Thoracic aorta (tissue), 2 donors: ENCODE measurements at places on chromosomes 2 and 18. TPM values are rescaled to one million over a fixed set of nuclear protein-coding genes. Genes with fewer than 3 reads are reported as not detected.

The CABYR gene
- total RNA-seq, result 1.8 TPM

The FAM168B gene
- 156 TPM for total RNA-seq

The LRATD1 gene
- total RNA-seq, result 6.6 TPM

The RAB6C gene
- total RNA-seq, result not detected

The CCL20 gene
- total RNA-seq, result not detected

The ARHGAP25 gene
- total RNA-seq, result 14.5 TPM

The DPYSL5 gene
- total RNA-seq, result not detected

The SNORC gene
- total RNA-seq, result 0.63 TPM

The FAM161A gene
- 13.8 TPM for total RNA-seq

The PTMA gene
- total RNA-seq, result 700 TPM

The CPLX4 gene
- total RNA-seq, result not detected

GRCh38 chr2:375270-375955 lies 87.5 kb upstream of the ALKAL2 start:
- DNase-seq, result no peak

- no peak for DNase-seq
These were observed 85.2 kb downstream of the PRELID3A start for GRCh38 chr18:12492907-12493306.

DNA sequence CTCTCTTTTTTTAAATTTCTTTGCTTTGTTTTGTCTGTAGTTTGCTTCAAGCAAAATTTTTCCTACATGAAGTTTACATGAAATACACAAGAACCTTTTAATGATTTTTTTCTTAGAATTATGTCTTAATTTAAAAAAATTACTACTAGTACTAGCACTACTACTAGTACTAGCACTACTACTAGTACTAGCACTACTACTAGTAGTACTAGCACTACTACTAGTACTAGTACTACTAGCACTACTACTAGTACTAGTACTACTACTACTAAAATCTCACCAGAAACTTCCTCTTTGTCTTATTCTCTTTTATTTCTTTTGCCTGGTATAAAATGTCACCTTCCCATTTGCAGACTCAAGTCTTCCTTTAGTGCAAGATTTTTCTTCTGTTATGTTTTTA lies 71.1 kb downstream of the PTH2R start:
- DNase-seq, result no peak

DNA sequence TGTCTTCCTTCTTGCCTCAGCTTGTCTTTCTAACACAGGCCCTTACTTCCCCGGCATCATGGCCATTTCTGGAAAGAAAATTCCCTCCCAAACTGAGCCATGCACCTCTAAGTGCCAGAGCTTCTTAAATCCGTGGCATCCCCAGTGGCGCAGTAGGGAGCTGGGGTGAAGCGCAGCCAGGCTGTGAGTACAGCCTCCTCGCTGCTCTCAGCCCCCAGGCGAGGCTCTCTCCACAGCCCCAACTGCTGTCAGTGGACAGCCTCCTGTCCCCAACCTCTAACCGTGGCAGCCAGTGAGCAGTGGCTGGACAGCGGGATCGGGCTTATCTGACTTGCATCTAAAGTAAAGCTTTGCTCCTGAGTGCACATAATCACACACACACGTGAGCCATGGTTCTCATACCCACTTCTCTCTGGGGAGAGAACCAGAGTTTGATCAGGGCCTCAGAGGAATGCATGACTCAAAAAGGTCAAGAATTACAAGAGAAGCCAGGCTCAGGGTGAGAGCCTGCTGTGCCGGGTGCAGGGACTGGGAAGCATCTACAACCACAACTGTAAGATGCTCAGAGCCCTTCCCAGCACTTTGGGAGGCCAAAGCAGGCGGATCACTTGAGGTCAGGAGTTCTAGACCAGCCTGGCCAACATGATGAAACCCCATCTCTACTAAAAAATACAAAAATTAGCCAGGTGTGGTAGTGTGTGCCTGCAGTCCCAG lies 50.7 kb downstream of the SFXN5 start:
- no peak for DNase-seq

GRCh38 chr2:37984589-37984988 lies 59.5 kb downstream of the RMDN2 start:
- DNase-seq, result no peak

- DNase-seq, result no peak
These were observed 44.2 kb upstream of the TBR1 start for GRCh38 chr2:161371869-161372268.

- no peak for DNase-seq
These were observed 17.8 kb downstream of the HPCAL1 start for GRCh38 chr2:10320575-10320931.

DNA sequence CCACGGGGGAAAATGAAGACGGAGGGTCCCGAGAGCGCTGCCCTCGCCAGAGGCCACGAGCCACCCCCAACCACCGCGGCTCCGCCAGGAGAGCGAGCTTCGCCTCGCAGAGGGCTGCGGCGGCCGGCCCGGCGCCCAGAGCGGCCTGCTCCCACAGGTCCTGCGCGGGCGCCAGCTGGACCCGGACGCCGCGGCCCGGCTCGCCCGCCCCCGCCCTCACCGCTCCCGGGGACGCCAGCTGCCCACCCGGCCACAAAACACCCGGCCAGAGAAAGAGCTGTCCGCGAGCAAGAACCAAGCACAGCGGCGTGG lies 709 bp downstream of the PTPN2 start:
- DNase-seq, result no peak

- no peak for DNase-seq
These were observed 149.0 kb downstream of the IKZF2 start for GRCh38 chr2:213002383-213002782.

DNA sequence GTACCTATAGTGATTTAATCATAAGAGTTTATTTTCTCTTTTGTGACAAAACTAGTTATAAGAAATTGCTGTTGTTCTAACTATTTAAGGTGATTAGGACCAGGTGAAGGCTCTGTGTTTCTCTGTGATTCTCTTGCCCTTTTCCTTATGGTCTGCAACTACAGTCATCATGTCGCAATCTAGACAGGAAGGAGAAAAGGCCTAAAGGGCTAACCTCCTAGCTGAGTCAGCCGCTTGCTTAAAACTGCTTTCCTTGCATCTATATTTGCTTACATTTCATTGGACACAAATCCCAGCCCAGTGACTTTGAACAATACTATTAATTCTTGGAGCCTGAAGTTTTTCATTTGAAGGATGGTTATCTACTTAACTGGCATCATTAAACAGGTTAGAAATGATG lies 93.1 kb downstream of the PIK3C3 start:
- no peak for DNase-seq

DNA sequence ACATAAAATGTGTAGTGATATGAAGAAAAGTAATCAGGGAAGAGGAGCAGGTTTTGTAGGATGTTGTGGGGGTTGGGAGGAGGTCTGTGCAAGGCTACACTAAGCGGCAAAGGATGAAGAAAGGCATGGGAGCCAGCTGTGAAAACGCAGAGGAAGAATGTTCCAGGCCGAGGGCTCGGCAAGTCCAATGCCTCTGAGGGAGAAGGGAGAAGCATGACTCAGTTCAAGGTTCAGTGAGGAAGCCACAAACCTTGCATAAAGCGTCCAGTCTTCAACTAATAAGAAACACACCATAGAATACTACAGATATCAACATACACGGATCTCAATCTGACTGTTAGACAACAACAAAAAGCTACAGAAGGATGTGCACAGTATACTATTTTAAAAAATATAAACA lies 16.2 kb downstream of the EPB41L3 start:
- DNase-seq, result no peak

- DNase-seq, result no peak
These were observed 14.4 kb upstream of the STON1 start for GRCh38 chr2:48515513-48515985.

DNA sequence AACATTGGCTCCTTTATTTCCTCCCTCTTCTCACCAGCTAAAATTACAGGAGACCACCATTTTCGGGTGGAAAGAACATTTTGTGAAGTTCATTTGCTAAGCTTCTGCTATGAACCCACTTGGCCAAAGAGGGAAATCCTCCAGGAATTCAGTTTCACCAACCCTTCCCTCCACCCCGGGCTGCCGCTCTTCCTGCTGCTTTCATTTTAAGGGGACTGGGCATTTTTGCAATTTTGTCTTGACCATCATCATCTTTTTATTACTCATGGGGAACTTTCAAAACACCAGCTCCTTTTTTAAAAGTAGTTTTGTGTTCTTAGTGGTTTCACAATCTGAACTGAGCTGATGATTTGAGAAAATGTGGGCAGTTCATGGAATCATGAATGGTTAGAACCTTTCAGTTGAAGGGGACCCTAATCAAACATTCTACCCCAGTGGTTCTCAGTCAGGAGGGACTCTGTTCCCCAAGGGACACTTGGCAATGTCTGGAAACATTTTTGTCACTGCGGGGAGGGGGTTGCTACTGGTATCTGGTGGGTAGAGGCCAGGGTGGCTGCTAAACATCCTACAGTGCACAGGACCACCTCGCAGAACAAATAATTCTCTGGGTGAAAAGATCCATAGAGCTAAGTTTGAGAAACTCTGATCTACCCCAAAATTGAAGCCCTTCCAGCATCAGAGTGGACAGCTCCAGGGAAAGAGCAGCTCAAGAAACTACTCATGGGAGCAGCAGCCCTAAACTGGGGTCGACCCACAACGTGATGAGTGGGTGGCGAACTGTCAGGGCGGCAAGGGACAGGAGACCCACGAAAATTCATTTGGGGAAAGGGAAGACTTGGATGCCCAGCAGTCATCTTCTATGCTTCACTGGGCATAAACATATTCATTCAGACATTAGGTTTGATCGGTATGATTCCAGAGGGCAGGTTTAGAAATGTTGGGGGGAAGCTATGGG lies 92.9 kb downstream of the ACKR3 start:
- no peak for DNase-seq

GRCh38 chr2:24613154-24613814 lies 122.2 kb downstream of the NCOA1 start:
- DNase-seq, result no peak

GRCh38 chr18:31343454-31343853 lies 25.5 kb downstream of the DSG1 start:
- DNase-seq, result no peak

GRCh38 chr2:222806526-222807137 lies 54.2 kb upstream of the ACSL3 start:
- no peak for DNase-seq

GRCh38 chr2:138421315-138421970 lies 80.1 kb upstream of the SPOPL start:
- no peak for DNase-seq

- DNase-seq, result no peak
These were observed 29.1 kb downstream of the TMEM131 start for GRCh38 chr2:97966545-97967215.

DNA sequence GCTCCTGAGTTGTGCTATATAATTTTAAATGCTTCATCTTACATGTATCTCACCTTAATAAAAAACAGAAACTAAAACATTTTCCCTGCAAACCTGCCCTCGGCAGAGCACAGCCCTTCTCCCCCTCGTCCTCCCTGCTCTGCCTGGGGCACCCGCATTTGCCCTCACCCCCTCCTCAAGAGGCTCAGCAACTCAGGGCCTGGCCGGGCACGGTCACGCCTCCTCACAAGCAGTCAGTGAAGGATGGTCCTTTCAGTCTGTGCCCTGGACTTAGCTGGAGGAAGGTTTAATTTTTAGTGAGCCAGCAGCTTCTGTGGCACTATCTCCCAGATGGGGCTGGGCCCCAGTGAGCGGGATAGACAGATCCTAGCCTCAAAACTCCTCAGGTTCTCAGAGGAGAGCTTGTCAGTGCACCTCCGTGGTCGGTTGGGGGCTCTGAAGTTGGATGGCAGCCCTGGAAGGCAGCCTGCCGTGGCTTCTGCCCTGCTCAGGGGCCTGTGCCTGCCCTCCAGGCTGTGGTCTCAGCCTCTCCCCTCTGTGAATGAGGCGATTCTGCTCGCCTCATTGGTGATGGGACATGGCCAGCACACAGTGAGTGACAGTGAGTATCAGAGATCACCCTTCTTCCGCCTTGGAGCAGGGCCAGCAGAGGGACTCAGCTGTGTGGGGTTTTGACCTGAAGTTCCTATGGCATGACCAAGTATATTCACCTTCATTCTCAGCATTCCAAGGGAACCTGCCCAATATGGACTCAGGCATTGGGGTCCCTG lies 56.3 kb upstream of the AFF3 start:
- no peak for DNase-seq

DNA sequence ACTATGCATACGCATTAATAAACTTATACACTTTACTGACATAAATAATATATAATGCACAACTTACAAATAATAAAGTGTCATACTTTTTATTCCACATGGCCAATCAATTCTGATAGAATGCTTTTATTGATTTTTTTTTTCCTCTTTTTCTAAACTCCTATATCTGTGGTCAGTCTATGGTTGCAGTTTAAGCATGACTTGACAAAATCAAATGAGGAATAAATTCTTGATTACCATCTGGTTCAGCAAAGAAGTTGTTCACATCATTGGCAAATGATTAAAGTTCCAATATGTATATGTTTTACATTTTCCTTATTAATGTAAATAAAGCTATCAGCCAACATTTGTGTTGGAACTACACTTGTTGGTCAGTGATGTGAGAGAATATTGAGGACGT lies 83.5 kb downstream of the EML6 start:
- DNase-seq, result no peak

- DNase-seq, result no peak
These were observed 26.4 kb downstream of the SPEG start for GRCh38 chr2:219461047-219461514.
